ENCODE measurements at places on chromosomes 7 and 10. TPM values are rescaled to one million over a fixed set of nuclear protein-coding genes. Genes with fewer than 3 reads are reported as not detected.

The WEE2 gene
- total RNA-seq: not detected

DNA sequence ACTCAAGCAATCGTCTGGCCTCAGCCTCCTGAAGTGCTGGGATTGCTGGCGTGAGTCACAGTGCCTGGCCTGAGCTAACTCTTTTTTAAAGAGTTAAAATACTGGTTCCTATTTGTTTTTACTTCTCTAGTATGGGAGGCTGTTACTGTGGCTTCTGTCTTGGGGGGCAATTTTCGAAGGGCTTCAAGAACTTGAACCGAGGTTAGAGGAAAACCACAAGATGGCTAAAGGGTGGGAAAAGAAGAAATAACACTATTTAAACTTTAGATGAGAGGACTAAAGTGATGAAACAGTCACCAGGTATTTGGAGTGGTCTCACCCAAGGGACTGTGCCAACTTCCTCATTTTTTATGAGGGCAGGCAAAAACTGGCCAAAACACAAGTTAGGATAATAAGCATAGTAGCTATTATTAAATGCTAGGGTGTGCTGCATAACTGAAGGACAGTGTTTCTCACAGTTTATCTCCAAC is 17.8 kb downstream of the MET start:
- no peaks in the 10 kb centered on the region for H3K27me3 ChIP-seq
- H3K36me3 ChIP-seq: no peaks in the 10 kb centered on the region
- H3K4me3 ChIP-seq: no peak overlapping the region
- H3K4me1 ChIP-seq: peaks cover 4% of the 10 kb centered on the region
- DNase-seq: no peak

- DNase-seq: no peak
- H3K4me1 ChIP-seq: peaks cover 7% of the 10 kb centered on the region
- H3K36me3 ChIP-seq: no peaks in the 10 kb centered on the region
- no peak overlapping the region for H3K27ac ChIP-seq
Measured at GRCh38 chr10:11870461-11870780, 47.3 kb downstream of the PROSER2 start.

- H3K4me1 ChIP-seq: peaks cover 12% of the 10 kb centered on the region
- H3K36me3 ChIP-seq: no peaks in the 10 kb centered on the region
- H3K4me3 ChIP-seq: no peak overlapping the region
- no peak overlapping the region for H3K27ac ChIP-seq
Measured at GRCh38 chr10:96440361-96441292, 73.1 kb downstream of the TLL2 start.

The HOXA9 gene
- not detected for total RNA-seq

The SP4 gene
- total RNA-seq: 24.8 TPM

DNA sequence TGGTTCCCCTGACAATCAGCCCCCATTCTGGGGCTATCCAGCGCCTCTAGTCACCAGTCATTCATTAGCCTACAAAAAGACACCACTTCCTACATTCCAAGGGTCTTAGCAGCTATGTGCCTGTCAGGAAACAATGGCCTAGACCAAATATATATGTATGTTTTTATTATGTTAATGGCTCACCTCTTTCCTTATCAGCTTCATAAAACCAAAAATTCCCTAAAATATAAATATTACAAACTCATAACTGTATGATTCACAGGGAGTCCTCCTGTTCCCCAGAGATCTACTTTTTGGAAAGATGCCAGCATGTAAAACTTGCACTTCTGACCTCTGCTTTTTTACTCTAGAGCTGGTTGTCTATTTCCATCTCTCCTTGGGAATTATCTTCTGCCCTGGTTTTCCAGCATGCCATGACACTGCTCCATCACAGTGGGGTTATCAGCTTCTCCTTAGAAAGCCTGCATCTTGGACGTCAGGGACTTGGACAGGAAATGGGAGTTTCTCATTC is 79.2 kb downstream of the ABCA13 start:
- no peak overlapping the region for H3K27ac ChIP-seq
- H3K36me3 ChIP-seq: no peaks in the 10 kb centered on the region
- DNase-seq: no peak
- H3K4me1 ChIP-seq: peaks cover 5% of the 10 kb centered on the region
- H3K27me3 ChIP-seq: no peaks in the 10 kb centered on the region
- no peak overlapping the region for H3K4me3 ChIP-seq

The CPED1 gene
- total RNA-seq: 0.25 TPM

DNA sequence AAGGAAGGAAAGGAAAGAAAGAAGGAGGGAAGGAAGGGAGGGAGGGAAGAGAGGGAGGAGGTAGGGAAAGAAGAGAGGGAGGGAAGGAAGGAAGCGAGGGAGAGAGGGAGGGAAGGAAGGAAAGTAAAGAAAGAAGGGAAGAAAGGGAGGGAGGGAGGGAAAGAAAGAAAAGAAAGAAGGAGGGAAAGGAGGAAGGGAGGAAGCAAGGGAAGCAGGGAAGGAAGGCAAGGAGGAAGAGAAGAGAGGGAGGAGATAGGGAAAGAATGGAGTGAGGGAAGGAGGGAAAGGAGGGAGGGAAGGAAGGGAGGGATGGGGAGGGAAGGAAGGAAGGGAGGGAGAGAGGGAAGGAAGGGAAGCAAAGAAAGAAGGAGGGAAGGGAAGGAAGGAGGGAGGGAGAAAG is 65.8 kb downstream of the MAP3K8 start:
- H3K36me3 ChIP-seq: no peaks in the 10 kb centered on the region
- no peak overlapping the region for H3K4me3 ChIP-seq
- no peaks in the 10 kb centered on the region for H3K27me3 ChIP-seq
- no peak for DNase-seq
- H3K4me1 ChIP-seq: no peaks in the 10 kb centered on the region
- H3K27ac ChIP-seq: no peak overlapping the region

- H3K4me1 ChIP-seq: no peaks in the 10 kb centered on the region
- no peak overlapping the region for H3K27ac ChIP-seq
- no peak overlapping the region for H3K4me3 ChIP-seq
- H3K27me3 ChIP-seq: no peaks in the 10 kb centered on the region
- DNase-seq: no peak
Measured at GRCh38 chr7:28654110-28654509, 241.8 kb downstream of the CREB5 start.

DNA sequence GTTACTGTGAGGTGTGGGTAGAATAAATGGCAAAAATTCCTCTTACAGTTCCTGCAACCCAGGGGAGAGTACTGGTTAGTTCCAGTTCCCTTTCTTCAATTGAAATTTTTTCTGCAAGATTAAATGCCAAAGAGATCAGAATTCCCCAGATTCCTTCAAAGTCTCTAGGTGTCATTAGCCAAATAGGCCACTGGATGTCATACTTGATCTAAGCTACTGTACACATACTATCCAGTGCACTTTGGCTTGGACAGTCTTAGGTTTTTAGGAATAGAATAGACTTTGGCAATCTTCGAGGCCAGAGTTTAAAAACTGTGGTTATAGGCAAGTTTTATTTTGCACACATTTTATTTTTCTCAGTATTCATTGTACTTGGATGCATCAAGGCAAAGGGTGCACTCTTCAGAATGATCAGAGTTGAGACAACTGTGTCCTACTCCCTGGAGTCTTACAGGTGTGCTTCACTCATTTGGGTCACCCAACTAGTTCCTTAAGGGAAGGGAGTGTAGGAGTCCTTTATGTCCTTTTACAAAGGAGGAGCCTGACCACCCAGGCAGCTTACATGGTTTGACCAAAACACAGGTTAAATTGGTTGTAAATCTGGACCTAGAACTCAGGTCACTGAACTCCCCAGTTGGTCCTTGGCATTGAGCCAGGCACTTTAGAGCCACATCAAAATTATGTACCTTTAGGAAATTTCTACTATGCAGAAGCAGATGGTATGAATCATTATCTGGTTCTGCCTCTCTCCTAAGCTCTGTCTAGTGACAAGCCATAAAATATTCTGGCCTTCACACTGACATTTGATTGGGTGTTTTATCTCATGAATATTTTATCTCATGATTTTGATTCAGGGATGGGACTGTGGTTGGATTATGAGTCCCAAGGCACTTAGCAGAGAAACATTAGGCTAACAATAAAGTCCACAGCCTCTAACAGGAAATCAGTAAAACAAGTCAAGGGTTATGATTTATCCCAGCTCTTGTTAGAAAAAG is 49.5 kb downstream of the ASAH2B start:
- H3K27me3 ChIP-seq: no peaks in the 10 kb centered on the region
- no peak for DNase-seq
- H3K36me3 ChIP-seq: no peaks in the 10 kb centered on the region
- no peak overlapping the region for H3K27ac ChIP-seq
- H3K4me3 ChIP-seq: no peak overlapping the region

DNA sequence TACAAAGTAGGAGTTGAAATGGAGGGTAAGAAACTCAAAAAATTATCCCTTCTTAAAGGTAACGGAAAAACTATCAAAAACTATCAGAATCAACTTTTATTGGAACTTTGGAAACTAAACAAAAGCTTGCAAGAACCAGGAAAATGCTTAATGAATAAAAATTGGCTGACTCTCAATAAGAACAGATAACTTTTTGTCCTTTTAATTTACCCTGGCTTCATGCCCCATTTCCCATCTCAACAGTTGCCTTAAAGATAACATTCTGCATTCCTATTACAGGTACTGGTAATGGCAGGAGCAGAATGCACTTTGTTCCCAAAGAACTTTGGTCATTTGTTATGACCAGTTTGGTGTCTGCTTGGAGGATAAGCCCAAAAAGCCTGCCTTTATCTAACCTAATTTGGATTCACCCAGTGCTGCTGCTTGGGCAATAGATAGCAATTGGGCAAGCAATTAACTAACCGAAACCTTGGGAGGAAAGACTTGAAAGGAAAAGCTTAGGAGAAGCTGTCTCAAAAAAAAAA is 17.8 kb downstream of the CH25H start:
- no peaks in the 10 kb centered on the region for H3K4me1 ChIP-seq
- H3K36me3 ChIP-seq: no peaks in the 10 kb centered on the region
- no peak for DNase-seq

DNA sequence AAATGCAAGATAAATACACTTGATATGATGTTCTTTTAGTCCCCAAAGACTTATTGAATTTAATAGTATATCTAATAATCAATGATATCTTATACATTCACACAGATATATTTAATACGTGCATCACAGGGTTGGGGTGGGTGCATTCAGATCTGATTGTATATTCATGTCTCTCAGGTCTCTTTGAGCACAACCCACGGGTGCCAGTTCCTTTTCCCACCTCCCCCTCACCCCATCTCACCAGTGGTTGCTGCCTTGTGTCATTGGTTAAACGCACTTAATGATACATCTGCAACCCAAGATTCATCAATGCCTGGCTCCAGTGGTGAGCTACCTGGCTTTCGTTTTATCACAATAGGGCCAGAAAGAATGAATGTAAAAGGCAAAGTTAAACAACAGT is 6.2 kb downstream of the LRIT1 start:
- no peak overlapping the region for H3K27ac ChIP-seq
- no peaks in the 10 kb centered on the region for H3K4me1 ChIP-seq

GRCh38 chr10:49357910-49358309 is 38.0 kb downstream of the DRGX start:
- H3K27ac ChIP-seq: no peak overlapping the region
- no peak for DNase-seq
- no peak overlapping the region for H3K4me3 ChIP-seq
- H3K4me1 ChIP-seq: peaks cover 10% of the 10 kb centered on the region

DNA sequence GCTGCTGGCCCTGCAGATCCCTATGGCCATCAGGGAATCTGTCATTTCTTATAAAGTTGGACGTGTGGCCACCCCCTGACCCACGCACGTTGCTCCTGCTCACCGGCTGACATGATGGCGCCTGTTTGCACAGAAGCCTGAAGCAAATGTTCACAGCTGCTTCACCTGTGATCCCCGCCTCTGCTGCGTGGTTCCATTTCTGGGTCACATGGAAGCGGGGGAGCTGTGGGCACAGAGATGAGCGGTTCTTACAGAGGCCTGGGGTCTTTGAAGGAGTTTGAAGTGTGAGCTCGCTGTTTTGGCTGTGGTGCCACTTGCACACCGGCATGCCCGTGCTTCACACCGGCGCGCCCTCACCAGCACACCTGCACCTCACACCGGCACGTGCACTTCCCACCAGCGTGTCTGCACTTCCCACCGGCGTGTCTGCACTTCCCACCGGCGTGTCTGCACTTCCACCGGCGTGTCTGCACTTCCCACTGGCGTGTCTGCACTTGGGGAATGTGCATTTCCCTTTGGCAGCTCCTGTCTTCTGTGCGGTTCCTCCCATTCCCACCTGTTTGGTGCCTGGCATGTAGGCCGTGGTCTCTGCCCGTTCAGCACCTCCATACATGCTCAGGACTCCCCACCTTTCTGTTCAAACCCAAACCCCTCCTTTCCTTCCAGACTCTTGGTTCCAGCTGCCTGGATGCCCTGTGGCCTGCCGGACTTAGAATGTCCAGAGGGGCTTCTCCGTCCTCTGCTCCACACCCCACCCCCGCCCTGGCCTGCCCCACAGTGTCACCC is 86.7 kb downstream of the INPP5A start:
- no peaks in the 10 kb centered on the region for H3K36me3 ChIP-seq
- H3K27ac ChIP-seq: no peak overlapping the region
- H3K4me3 ChIP-seq: no peak overlapping the region

GRCh38 chr7:95141755-95142154 is 182.6 kb downstream of the PON1 start:
- no peaks in the 10 kb centered on the region for H3K27me3 ChIP-seq
- no peak for DNase-seq
- no peaks in the 10 kb centered on the region for H3K36me3 ChIP-seq
- H3K4me1 ChIP-seq: no peaks in the 10 kb centered on the region

GRCh38 chr10:119306514-119306951 is 99.2 kb downstream of the GRK5 start:
- DNase-seq: no peak
- H3K4me1 ChIP-seq: no peaks in the 10 kb centered on the region
- no peaks in the 10 kb centered on the region for H3K36me3 ChIP-seq
- H3K27ac ChIP-seq: no peak overlapping the region
